ENCODE measurements at places on chromosomes 7 and 10.
A peak's percentile ranks its signal among the peaks of the same experiment; 100 is the strongest.

DNA sequence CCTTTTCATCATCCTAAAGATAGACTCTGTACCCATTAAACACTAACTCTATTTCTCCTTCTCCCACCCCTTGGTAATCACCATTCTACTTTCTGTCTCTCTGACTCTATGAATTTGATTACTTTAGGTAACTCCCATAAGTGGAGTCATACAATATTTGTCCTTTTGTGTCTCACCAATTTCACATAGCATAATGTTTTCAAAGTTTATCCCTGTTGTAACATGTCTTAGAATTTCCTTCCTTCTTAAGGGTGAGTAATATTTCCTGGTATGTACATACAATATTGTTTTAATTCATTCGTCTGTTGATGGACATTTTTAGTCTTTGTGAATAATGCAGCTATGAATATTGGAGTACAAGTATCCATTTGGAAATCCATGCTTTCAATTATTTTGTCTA, 50.9 kb upstream of the CDCA7L start:
- peak; percentile 86 for DNase-seq

DNA sequence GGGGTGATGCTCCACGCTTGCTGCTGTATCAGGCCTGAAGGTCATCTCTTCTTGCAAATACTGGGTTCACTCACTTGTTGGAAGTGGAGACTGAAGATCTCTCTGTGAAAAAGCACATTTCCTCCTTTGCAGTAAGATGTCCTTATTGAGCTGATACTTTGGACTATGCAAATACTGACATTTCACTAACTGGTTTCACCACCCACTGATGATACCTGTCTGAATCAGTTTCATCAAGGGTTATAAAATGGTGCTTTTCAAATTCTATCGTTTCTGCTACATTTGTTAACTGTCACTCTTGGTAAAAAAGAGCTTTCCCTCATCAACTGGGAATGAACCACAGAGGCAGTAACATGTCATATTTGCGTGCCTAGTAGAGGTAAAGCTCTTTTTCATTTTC, 35.5 kb downstream of the RAB19 start:
- DNase-seq: no peak

DNA sequence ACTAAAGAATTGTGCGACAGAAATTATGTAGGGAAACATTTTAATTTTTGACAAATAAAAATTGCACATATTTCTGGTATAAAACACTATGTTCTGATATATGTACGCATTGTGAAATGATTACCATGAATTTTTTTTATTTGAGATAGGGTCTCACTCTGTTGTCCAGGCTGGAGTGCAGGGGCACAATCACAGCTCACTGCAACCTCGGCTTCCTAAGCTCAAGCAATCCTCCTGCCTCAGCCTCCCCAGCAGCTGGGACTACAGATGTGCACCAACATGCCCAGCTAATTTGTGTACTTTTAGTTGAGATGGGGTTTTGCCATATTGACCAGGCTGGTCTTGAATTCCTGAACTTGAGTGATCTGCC, 149.2 kb downstream of the FRMD4A start:
- DNase-seq: no peak

DNA sequence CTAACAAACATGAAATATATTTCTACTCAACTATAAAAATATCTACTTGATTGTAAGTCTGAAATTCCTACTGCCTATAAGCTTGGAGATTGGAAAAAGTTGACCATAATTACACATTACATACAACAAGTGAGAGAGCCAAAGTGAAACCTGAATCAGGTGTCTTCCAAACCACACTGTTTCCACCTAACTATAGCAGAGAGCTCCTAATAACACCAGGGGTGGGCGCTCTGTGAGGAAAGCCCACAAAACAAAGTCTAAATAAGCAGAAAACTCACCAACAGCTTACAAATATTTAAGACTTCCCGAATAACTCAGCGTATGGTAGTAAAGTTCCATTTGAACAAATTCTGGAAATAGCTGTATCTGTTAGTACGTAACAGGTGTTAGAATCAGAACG, 119.9 kb downstream of the GPR37 start:
- DNase-seq: no peak

DNA sequence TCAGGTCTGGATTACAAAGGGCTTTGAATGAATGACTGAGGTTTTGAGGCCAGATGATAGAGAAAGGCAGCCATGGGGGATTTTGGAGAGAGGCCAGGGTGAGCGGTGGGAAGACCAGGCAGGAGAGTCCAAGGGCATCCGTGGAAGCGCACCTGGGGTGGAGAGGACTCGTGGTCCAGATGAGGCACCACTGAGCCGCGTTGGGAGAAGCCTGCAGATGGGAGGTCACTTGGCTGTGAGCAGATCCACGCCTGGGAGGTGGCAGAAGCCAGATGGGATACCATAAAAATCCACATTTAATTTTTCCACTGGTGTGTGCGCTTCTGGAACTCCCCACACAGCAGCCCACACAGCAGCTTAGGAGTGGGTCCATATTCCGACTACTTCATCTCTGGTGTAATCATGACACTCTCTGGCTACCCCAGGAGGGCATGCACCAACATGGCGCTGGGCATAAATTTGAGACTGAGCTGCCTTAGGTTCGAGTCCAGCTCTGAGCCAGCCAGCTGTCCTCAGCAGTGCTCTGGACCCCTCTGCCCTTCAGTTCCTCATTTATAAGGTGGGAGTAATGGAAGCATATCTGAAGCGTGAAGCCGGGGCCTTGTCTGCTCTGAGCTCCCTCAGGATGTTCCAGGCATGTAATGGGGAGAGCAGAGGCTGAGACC, 90.2 kb upstream of the FAM20C start:
- no peak for DNase-seq
